ENCODE measurements at places on chromosomes 1 and 21.
A peak's percentile ranks its signal among the peaks of the same experiment; 100 is the strongest.

DNA sequence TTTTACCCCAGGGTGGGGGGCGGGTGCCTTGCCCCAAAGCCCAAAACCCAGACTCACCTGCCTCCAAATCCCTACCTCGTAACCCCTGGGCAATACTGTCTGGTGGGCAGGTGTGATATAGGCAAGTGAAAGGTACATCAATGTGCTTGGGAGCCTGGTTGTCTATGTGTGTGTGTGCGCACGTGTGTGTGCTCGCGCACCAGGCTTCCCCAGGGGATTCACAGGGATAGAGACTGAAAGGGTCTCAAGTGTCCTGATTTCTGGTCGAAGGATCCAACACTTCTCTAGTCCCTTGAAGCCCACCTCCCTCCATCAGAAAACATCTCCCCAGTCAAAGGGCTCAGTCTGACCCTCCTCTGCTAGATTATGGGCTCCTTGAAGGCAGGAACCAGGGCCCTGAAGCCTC lies 28.9 kb upstream of the EPB41 start:
- no peak for DNase-seq

DNA sequence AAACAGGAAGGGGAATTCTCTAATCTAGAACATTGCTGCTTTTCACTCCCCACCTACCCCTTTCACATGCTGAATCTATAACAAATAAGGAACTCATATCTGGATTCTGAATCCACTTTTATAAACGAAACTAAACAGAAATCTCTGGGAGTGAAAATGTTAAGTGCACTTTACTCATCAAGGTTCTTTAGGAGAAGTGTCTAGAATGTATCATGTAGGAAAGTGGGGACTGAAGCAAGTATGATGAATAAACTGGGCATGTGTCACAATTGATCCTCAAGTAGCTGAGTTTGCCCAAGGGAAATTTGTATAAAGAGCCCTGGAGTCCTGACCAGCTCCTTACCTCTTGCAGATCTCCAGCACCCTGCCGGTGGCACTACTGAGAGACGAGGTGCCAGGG lies 19.8 kb downstream of the AVPR1B start:
- DNase-seq, result no peak

DNA sequence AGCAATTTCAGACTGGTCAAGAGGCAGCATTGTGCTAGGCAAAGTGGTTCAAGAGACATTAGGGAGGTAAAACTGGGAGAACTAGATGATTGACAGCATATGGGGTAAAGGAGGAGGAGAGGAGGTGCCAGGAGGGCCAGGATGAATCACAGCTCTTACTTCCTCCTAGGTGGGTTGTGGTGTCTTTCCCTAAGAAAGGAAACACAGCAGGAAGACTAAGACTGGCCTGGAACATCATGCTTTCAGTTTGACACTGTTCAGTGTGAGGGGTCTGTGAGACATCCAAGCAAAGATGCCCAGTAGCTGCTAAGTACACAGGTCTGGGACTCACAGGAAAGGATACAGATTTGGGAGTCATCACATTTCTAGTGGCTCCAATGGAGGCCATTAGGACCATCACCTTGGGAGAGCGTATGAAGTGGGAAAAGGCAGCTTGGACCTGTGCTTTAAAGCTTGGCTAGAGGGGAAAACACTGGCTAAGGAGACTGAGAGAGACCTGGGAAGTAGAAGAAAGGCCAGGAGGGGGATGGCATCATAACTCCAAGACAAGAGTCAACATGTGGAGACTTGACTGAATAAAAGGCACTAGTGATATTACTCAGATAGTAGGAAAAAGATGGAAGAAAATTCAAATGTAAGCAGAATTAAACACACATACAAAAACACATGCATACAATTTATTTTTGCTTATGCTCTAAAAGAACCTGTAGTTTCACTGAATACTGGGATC lies 17.3 kb downstream of the CD58 start:
- no peak for DNase-seq

- no peak for DNase-seq
Observed at GRCh38 chr1:26153966-26154532, 4.8 kb upstream of the FAM110D start.

DNA sequence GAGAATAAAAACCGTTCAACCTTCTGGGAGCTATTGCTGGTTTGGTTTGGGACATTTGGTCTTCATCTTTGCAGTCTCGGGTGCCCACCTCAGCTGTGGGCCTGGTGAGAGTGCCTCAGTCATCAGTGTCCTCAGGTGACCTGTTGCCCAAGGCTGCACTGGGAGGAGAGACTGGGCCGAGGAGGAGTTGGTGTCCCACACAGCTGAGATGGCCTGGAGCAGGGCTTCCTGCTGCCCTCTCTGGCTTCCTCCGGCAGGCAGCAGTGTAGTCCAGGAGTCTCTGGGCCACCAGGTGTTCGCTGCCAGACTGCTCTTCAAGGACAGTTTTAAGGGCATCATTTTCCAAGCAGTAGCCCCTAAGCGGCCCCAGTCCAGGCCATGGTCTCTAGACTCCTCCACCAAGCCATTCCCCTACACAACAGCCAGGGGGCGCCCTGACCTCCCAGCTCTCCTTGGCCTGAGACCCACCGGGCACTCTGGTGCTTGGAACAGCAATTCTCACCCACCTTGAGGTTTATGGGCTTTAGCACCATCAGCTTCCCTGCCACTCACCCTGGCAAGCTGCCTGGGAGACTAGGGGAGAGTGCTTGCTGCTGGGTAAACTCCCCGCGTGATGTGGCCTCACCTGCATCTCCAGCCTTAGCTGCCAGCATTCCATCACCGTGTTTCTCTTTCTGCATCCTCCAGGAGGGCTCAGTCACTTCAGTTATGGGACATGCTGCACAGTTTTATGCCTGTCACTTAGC lies 9.1 kb upstream of the SYTL1 start:
- DNase-seq, result peak; percentile 33

GRCh38 chr1:29804181-29804899 lies 568.0 kb downstream of the PTPRU start:
- DNase-seq, result no peak

GRCh38 chr1:115282807-115283208 lies 55.2 kb downstream of the NGF start:
- no peak for DNase-seq

- no peak for DNase-seq
Observed at GRCh38 chr21:27764056-27764455, 797.2 kb upstream of the ADAMTS5 start.

DNA sequence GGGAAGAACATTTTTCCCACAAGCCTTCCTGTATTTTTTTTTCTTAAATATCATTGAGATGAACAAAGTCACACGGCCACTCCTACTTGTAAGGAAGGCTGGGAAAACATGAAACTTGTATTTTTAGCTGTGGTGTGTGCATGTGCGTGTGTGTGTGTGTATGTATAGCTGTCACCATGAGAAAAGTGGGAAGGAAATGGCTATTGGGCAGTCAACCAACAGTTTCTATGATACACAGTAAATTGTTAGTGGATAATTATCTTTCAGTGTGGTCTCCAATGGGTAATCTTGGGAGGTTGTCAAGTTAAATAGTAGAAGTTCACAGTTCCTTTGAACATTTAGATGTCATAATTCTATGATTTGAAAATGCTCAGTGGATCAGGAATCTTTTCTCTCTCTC lies 132.7 kb upstream of the USP24 start:
- DNase-seq, result peak; percentile 72

GRCh38 chr1:226588484-226588883 lies 39.9 kb downstream of the STUM start:
- no peak for DNase-seq

- peak; percentile 24 for DNase-seq
Observed at GRCh38 chr1:197435224-197435623, 167.2 kb downstream of the CRB1 start.

DNA sequence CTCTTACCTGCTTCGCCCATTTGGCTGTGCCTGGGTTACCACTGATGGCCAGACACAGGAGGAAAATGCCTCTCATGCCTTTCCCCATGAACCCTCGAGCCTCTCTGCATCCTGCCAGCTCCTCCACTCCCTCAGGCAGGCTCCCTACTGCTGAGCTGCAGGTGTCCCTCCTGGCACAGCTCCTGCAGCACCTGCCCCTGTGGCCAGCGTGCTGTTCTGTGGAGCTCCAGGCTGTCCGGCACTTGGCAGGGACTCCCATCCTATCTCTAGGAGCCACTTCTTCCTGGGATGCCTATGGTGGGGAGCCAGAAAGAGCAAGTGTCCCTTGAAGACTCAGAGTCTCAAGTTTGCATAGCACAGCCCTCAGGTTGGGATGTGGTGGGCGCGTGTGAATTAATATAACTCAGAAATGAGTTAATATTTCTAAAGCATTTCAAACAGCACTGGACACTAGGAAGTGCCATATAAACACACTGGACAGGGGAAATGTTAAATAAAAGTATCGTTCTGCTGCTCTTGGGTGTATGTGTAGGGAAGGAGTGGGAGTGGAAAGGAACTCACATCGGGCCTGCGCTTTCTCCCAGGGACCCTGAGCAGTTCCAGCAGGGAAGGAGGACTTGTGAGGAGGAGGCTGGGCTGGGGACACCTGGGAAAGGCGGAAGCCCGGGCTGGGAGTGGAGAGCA lies 2.7 kb downstream of the LRRC71 start:
- no peak for DNase-seq

GRCh38 chr1:220895412-220895946 lies 16.2 kb downstream of the HLX start:
- no peak for DNase-seq

DNA sequence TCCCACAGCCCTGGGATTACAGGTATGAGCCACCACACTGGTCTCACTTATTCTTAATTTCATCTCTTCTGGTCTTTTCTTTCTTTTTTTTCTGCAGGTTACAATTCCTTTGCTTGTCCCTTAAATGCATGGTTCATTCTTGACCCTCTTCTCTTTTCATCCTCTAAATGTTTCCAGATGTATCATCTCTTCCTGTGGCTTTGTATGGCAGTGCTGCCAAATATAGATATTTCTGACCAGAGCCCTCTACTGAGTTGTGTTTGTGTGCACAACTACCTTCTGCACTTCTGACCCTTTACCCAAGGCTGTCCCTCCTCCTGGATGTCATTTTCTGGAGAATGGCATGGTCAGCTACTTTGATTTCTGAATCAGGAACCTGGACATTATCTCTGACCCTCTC lies 32.5 kb downstream of the OLFML3 start:
- peak; percentile 27 for DNase-seq

DNA sequence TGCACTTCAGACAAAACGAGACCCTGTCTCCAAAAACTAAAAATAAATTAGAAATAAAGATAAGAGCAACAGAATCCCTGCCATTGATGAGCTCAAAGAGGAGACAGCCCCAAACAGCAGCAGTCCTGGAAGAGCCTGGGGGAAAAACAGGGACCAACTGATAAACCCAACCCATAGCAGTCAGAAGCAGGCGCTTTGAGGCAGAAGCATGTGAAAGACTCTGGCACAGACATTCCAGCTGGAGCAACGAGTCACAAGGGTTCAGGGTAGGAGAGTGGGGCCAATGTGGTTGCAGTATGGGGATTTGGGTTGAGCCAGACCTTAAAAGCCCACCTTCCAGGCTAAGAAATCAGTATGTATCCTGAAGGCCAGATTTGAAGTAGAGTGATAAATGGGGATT lies 78.5 kb downstream of the MPZL1 start:
- DNase-seq, result no peak

DNA sequence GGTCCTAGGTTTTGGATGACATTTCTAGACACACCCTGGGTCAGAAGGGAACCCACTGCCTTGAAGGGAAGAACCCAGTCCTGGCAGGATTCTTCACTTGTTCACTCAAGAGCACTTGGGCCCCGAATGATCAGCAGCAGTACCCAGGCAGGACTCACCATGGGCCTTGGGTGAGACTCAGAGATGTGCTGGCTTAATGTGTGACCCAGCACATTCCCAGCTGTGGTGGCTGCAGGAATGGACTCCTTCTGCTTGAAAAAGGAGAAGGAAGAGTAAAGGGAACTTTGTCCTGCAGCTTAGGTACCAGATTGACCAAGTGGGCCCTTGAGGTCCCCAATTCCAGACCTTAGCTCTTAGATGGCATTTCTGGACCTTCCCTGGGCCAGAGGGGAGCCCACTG lies 12.3 kb upstream of the SMAP2 start:
- DNase-seq, result no peak

DNA sequence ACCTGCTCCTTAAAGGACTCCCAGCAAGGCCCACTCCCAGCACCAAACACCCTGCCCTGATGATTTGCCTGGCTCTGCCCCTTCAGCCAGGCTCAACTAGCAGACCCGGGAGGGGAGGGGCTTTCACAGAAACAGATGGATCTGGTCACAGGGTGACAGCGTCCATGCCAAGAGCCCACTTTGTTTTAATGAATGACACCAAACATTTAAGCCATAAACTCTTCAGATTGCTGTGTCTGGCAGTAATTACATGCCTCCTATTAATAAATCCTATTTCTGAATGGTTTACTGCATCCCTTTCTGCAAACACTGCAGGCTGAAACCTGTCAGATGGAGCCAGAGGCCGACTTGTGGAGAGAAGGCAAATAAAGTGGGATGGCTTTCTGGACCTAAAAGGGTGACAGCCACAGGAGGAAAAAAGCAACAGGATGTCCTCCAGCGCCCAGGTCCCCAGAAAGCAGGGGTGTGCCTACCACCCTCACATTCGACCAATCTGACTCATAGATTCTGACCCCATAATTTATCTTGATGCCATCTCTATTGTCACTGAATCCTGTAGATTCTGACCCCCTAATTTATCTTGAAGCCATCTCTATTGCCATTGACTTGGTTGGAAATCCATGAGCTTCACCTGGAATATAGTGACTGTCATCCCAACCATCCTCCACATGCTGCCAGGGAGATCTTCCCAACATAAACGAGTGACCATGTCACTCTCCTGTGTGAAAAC lies 200.9 kb downstream of the PLPP3 start:
- DNase-seq, result no peak

GRCh38 chr1:7960165-7960564 lies 1.3 kb upstream of the PARK7 start:
- no peak for DNase-seq

DNA sequence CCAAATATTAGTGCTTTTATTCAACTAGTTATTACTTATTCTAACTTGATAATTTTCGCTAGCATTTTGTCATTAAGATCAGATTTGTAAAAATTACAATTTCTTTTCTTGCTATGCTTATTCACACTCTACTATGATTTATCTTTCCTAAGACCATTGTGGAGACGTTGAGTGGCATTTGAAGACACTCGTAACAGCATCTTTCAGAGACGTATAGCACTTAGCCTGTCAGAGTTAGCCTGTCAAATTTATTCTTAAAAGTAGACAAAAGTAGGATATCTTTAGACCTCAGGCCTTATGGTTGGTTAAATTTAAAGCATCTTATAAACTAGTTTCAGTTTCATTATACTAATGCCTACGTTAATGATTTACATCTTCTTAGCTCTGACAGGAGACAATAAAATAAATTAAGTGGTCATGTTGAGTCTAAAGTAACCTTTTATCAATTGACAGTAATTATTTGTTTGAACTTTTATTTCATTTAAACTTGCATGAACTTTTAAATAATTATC lies 1410.1 kb downstream of the MRPL39 start:
- no peak for DNase-seq

- no peak for DNase-seq
Observed at GRCh38 chr1:202935844-202936243, 8.8 kb upstream of the KLHL12 start.

Measured in fibroblast of skin of back (primary cell).